Skin of body (tissue), 3 donors: ENCODE measurements at places on chromosomes 5 and 9. TPM values are rescaled to one million over a fixed set of nuclear protein-coding genes. Genes with fewer than 3 reads are reported as not detected.

The OR1J2 gene
- total RNA-seq = not detected

The FLT4 gene
- 7.5 TPM for total RNA-seq

The OTP gene
- not detected for total RNA-seq

DNA sequence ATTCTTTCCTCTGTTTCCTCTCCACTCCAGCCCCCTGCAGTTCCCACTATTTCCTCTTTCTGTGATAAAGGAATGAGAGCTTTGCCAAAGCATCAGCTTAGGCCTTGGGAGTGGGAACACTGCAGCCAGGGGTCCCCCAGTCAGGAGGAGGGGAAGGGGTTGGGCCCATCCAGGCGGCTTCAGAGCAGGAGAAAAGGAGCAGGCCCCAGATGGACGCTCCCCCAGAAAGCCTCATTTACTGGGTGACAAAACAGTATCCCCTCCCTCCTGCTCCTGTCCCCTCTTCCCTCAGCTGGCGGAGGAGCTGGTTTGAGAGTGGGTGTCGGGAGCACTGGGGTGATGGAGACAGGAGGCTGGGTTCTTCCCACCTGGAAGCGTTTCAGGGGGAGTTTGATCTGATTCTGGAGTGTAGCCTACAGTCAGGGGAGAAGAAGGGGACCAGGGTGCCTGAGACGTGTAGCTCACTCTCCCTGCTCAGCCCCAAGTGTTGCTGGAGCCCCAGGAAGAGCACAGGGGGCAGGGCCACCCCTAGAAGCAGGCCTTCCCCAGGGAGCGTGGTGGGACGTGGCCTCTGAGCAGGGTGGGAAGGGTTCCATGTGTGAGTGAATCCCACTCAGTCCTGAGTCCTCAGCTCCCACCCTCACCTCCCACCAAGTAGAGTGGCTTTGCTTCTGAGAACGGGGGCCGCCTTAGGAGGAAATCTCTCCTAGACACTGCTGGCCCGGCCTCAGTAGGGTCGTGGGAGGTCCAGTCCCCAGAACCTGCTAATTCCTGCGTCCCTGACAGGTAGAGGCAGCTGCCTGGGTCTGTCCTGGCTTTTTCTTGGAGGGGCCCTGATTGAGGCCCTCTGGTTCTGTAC is 173.1 kb downstream of the CACNA1B start:
- no peak for DNase-seq

DNA sequence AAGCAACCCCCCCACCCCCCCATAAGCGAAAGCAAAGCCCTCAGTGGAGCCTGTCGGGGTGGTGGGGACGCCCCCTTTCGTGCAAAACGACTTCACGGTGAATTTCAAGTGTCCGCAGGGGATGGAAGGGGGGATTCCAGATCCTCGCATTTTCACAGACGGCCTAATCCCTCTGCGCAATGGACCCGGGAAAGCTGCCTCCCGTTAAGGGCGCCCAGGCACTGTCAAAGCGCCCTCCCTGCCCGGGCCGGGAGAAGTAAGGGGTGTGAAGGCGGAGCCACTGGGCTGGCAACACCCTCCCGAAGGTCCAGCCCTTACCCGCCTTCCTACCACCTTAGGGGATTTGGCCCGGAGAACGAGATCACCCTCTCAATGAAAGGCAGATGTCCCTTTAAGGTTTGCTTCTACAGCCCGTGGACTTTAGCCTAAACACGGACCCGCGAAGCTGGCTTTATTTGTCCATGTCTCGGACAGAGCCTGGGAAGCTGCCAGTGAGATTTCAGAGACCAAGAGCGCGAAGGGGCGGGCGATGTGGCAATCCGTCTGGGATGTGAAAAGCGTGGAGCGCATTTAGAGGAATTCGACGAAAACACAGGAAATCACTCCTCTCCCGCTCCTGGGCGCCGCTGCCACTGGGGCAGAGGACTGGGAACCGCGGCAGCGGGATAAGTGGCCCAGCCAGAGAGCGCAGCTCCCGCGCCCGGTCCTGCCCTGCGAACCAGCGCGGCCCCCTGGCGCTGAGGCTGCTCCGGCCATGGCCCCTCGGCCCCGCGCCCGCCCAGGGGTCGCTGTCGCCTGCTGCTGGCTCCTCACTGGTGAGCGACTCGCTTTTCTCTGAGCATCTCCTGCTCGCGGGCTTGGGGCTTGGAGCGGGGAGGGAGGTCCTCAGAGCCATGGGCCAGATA is at the start of the genes ITGA1 and PELO:
Gene ITGA1, plus strand, starts transcription at position 317 of the 905 bp plus-strand sequence. Its CDS starts 438 bp downstream, at position 755.
Gene PELO, plus strand, starts transcription at position 317 of the 905 bp plus-strand sequence. CDS start 12,479 bp downstream, outside the sequence.
- peak; percentile 30 for DNase-seq

DNA sequence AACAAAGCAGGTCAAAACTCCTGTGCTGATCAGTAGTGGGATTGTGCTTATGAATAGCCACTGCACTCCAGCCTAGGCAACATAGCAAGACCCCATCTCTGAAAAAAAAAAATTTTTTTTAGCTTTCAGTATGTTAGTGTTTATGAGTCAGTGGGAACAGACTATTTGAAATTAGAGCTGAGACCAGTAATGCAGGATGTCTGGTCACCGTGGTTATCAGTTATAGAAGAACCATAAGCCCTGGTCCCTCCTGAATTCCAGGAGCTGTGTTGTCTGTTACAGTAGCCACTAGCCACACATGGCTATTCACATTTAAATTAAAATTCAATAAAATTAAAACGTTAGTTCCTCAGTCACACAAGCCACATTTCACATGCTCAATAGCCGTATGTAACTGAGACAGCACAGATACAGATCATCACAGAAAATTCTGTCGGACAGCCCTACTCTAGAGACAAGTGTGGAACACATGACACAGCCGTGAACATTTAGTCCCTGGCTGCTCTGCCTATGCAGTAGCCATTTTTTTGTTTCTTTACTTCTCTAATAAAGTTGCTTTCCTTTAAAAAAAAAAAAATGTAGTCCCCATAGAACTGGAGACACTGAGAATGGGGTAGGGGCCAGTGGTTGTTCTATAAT is 96.1 kb upstream of the SAP30L start:
- peak; percentile 6 for DNase-seq
